ENCODE measurements at places on chromosomes 5 and 9. TPM values are rescaled to one million over a fixed set of nuclear protein-coding genes. Genes with fewer than 3 reads are reported as not detected.
A peak's percentile ranks its signal among the peaks of the same experiment; 100 is the strongest.

The PCDHGB2 gene
- 10.7 TPM for total RNA-seq

The CDH9 gene
- total RNA-seq: 0.64 TPM

GRCh38 chr5:112121258-112121657 lies 297.8 kb downstream of the EPB41L4A start:
- no peak for ATAC-seq

DNA sequence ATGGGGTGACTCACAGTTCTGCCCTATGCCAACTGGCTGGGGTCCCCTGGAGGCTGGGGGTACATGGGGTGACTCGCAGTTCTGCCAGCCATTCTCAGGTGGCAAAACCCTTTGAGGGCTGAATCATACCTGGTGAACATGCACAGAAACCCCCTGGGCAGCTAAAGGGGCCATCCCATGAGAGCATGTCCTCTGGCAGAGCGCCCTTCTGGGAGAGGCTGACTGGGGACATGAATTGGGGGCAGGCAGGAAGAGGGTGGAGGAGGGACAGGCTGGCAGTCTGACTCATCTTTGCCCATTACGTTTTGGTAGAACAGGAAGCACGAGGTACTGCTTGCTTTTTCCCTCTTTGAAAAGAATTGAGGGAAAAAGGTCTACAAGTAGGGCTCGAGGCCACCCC lies 16.7 kb downstream of the TRAF1 start:
- no peak for ATAC-seq

DNA sequence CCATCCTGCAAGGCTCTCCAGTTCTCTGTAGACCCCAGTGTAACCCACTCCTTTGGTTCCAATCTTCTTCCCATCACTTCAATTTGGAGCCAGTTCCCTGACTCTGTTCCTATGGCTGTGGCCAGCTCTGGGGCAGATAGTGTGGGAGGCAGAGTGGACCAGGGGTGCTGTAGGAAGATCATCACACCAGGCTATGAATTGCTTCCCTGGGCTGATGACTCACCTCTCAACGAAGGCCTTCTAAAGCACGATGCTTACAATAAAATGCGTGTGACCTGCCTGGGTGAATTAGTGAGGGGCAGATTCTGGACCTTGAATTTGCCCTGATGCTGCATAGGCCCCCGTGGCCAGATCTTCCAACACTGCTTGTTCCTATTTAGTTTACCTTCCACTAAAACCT lies 289.7 kb downstream of the FBXL7 start:
- no peak for ATAC-seq

The ZSWIM6 gene
- total RNA-seq: 23.3 TPM

The ADRB2 gene
- total RNA-seq: 0.31 TPM

DNA sequence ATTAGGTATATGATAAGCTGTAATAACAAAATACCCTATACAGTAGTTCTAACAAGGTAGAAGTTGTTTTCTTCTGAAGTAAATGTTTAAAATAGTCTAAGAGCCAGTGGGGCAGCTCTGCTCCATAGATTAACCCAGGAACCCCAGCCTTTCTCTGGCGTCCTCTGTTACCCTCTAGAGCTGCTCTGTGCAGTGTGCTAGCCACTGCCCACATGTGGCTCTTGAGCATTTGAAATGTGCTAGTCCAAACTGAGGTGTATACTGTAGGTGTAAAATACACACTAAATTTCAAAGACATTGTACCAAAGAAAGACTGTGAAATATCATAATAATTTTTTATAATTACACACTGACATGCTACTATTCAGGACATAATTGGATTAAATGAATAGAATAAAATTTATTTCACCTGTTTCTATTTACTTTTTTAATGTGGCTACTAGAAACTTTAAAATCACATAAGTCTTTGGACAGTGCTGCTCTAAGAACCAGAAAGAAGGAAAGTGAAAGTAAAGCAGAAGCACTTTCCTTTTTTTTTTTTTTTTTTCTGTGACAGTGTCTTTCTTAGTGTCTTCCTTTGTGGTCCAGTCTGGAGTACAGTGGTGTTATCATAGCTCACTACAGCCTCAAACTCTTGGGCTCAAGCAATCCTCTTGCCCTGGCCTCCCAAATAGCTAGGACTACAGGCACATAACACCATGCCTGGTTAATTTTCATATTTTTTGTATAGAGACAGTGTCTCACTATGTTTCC lies 39.3 kb downstream of the RAI14 start:
- no peak for ATAC-seq

The SLC4A9 gene
- total RNA-seq: not detected

DNA sequence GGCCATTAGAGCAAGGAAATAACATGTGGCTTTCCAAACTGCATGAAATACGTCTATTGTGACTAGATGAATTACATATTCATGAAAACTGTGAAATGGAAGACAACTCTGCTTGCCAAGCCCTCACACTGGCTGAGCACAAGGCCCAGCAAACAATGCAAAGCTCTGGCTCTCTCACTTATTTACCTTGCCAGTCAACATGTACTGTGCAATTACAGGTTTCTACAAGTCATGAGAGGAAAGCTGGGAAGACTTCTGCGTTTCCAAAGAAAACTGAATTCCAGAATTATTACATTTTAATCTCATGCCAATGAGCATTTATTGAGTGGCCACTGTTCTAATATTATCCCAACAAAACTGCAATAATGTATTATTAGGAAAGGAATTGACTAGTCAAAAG lies 12.1 kb upstream of the C5orf63 start:
- ATAC-seq: peak; percentile 42

The SMARCA2 gene
- total RNA-seq: 38.4 TPM

The ST8SIA4 gene
- total RNA-seq: 0.49 TPM

The VDAC1 gene
- total RNA-seq: 187 TPM

The PCDHGC5 gene
- 2.1 TPM for total RNA-seq

The EGR1 gene
- total RNA-seq: 3.8 TPM

GRCh38 chr9:112809906-112810305 lies 59.3 kb downstream of the SNX30 start:
- ATAC-seq: no peak

The PCDHGA4 gene
- 1.1 TPM for total RNA-seq
